ENCODE measurements at places on chromosomes 16 and 17.

GRCh38 chr17:81277946-81278693, 17.0 kb downstream of the SLC38A10 start:
- no peak for DNase-seq

- peak; percentile 42 for DNase-seq
Observed at GRCh38 chr17:50779747-50780353, 12.5 kb upstream of the ANKRD40CL start.

DNA sequence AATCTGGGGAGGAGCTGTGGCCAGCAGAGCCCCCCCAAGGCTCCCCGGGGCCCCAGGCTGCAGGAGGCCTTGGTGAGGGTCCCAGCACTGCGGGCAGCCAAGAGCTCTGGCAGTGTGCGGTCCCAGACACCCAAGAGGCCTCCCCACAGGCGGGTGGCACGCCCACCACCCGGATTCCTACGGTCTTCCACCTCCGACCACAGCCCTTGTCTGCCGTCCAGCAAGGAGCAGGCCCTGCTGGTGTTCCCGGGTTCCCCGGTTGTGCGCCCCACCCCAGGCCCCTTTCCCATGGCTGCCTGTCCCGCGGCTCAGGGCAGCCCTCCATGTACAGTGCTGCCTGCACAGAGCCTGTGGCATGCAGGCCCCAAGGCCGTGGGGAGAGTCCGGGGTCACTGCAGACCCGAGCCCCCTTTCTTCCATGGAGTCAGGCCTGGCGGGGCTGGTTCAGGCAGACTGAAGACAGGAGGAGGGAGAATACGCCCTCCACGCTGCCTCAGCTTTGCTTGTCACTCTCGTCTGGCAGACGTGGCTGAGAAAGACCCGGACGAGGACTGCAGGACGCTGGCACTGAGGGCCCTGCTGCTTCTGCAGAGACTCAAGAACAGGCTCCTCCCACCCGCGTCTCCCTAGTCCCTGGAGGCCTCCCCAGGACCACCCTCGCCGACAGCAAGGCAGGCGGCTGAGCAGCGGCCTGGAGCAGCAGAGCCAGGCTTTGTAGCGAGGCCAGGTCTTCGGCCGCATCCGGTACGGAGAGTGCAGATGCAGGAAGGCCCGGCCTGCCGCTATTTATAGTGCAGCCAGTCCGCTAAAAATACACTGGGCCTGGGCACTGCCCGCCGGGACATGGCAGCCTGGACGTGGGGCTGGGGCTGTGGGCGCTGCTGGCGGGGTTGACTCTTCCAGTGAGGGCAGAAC, 16.4 kb downstream of the TELO2 start:
- no peak for DNase-seq

GRCh38 chr17:41523787-41524186, 4.3 kb downstream of the KRT19 start:
- DNase-seq = no peak

DNA sequence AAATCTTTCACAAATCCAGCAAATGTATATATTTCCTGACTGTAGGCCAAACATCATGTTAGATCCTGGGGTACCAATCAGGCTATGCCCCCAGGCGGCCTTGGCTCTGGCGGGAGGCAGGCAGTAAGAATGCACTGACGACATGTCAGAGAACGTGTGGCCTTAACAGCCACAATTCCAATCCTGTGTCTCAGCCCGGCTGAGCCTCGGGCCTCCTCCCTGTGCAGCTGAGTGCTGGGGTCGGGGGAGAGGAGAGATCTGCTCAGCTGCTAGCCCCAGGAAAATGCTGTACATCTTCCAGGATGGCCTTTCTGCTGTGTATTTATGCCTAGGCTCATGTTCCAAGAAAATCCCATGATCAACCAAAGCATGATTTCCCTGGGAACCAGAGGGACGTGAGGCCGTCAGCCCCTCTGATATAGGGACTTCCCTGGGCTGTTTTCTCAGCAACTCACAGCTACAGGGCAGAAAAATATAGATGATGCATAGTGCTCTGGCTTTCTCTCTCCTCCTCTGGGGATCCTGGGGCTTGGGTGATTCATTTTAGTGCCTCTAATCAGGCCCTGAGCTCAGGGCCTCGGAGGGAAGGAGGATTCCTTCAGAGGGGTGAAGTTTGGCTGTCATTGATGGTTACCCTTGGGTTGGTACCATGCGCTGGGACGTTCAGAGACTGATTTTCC, 604.0 kb downstream of the HS3ST4 start:
- no peak for DNase-seq

DNA sequence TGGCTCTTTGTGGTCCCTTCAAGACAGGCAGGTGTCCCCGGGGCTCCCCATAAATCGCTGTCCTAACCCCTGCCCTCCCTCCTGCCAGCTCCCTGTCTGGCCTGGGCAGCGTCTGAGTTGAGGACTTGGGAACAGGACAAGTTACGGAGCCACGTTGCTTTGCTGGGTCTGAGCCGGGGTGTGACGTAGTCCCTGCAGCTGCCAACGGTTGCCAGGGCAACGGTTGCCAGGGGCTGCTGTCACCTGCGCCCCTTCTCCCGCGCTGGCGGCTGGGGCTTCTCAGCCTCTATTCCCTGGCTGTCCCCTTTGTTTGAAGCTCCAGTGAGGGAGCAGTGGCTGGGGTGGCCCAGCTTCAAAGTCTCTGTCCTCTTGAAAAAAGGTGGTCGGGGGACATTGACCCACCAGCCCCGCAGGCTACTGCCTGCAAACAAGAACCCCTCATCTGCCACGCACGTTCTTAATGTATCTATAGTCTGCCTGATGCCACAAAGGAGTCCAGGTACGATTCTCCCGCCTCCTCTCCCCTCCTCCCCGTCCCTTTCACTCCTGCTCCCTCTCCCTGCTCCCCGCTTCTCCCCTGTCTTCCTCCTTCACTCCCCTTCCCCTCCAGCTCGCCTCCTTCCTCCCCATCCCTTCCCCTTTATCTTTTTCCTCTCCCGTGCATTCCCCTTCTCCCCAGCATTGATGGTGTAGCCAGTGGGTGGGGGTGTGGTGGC, 10.9 kb downstream of the ADGRG1 start:
- DNase-seq = no peak

GRCh38 chr17:34171245-34171818, 83.8 kb upstream of the CCL2 start:
- DNase-seq = peak; percentile 69

DNA sequence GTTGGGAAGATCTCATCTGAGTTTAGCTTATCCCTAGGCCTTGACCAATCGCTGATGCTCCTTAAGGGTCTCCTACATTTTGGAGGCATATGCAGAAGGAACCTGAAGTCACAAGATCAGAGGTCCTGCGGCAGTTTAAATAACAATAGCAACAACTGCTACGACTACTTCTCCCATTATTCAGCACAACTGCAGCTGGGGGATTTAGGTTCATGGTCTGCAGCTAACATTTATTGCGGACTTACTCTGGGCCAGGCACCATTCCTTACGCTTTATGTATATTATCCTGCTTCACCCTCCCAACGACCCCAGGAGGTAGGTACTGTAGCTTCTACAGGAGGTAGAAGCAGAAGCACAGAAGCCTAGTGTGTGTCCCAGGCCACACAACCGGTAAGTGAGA, 59.5 kb downstream of the AKAP1 start:
- DNase-seq = no peak

- no peak for DNase-seq
Observed at GRCh38 chr16:88479793-88480760, 27.0 kb downstream of the ZFPM1 start.

Data from activated CD4-positive, alpha-beta T cell treated with anti-CD3 and anti-CD28 coated beads, Interleukin-2, Interleukin-4, amounts not matched to agents 100 ng/mL and 50 ng/mL, durations not matched to agents 16 hours and 8 hours (primary cell).